LoVo (cell line): ENCODE measurements at places on chromosomes 7 and 10.

DNA sequence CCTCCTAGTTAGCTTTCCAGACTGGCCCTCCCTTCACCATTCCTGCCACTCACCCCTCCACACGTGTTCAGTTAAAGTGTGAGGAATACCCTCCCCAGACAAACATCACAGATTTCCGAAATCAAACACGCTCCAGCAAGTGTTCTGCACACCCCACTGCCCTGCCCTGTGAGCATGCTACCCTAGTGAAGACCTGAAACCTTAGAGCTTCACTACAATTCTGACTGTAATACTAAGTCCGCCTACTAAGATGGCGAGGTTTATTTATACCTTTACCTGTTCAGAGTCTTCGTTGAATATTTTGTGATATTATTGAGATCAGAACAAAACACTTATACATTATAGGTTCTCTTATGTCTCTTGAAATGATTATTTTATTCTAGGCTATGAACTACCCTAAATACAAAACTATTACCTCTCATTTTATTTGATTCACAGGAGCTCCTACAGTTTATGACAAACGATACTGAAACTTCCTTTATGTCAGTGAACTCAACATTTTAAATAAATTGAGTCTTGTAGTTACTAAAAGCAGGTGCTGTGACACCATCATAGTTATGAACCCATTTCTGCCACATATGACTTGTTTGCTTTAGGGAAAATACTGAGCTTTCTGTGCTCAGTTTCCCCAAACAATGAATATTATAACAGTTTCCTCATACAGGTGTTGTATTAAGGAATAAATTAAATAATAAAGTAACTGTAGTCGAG, 8.6 kb downstream of the SCIN start:
- no peak for DNase-seq

GRCh38 chr7:81081616-81082015, 162.8 kb upstream of the SEMA3C start:
- no peak for DNase-seq

- no peak for DNase-seq
Measured at GRCh38 chr7:22393913-22394729, 37.2 kb upstream of the RAPGEF5 start.

DNA sequence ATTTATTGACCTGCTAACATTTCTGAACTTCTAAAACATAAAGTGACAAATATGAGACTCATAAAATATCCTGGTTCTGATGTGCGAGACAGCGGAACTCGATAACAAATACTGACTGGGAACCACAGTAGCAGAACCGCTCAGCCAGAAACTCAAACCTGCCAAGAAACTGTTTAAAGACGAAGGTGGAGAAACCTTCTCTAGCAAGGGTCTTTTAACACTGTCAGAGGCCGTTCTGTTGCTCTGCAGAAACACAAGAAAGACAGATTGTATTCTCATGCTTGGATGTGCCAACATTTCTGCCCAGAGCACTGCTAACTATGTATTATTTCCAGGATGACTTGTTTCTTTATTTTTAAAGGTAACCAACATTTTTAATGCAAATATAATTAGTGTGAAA, 514.8 kb upstream of the ADARB2 start:
- no peak for DNase-seq

GRCh38 chr7:80659120-80660055, 20.9 kb downstream of the CD36 start:
- peak; percentile 68 for DNase-seq

GRCh38 chr10:102121739-102122372, 1.7 kb upstream of the LDB1 start:
- DNase-seq: no peak

- DNase-seq: no peak
Measured at GRCh38 chr10:83945982-83946718, 193.2 kb upstream of the GHITM start.

DNA sequence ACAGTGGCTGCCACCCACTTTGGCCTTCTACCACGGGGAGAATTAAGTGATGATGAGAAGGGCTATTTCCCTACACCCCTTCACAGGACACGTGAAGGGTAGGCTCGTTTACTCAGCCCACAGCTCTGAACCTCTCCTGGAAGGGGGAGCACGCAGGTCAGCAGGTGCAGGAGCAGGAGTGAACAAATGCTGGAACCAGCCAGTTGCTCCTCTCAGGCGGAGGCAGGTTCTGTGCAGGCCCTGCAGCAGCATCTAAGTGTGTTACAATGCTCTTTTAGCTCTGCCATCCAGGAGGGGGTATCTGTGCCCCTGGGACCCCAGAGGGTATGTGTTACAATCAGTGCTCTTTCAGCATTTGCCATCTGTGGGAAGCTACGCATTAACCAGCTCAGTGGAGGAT, 61.2 kb downstream of the AHR start:
- DNase-seq: no peak

- no peak for DNase-seq
Measured at GRCh38 chr10:15043674-15044073, at the start of gene OLAH. Gene OLAH (plus strand): TSS chr10:15043943. CDS start chr10:15047289, 3,346 bp downstream.

GRCh38 chr7:121002048-121002756, 13.7 kb downstream of the CPED1 start:
- DNase-seq: no peak

DNA sequence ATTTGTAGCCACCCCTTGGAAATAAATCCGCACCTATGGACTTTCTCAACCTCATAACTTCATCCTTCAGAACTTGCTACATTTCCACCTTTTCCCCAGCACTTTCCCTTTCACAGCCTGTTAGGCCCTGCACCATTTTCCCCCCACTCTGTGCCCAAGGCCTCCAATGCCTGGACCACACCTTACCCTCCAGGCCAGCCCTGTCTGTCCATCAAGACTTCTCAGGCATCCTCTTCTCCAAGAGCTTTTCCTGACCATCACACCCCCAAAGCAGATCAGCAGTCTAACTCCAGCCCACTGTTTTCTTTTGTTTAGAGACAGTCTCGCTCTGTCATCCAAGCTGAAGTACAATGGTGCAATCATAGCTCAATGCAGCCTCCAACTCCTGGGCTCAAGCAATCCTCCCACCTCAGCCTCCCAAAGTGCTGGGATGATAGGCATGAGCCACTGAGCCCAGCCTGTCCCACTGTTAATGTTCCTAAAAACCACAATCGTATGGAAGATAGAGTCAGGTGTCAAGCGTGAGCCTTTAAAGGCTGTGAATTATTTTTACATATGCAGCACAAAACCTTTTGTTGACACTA, 116.8 kb downstream of the PARD3 start:
- no peak for DNase-seq

- DNase-seq: no peak
Measured at GRCh38 chr7:92343714-92344113, 97.9 kb downstream of the ANKIB1 start.

- DNase-seq: no peak
Measured at GRCh38 chr7:110296321-110296720, 794.6 kb upstream of the LRRN3 start.

DNA sequence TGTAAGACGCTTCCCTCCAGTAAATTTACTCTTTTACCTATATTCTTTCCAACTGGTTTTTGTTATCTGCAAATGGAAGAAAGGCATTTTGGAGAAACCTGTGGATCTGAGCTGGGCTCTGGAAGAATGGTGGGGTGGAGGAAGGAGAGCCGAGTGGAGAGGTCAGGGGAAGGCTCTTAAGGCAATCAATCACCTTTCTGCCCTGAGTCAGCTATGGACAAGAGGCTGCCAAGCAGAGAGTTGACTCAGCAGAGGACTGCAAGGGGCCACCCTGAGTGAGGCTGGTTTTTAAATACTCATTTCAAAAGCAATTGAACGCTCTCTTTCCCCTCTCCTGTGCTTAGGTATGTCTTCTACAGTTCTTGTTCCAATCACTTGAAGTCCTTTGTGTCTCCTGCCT, 81.8 kb downstream of the SPAG6 start:
- no peak for DNase-seq

- no peak for DNase-seq
Measured at GRCh38 chr10:87931836-87932230, 68.4 kb downstream of the PTEN start.

DNA sequence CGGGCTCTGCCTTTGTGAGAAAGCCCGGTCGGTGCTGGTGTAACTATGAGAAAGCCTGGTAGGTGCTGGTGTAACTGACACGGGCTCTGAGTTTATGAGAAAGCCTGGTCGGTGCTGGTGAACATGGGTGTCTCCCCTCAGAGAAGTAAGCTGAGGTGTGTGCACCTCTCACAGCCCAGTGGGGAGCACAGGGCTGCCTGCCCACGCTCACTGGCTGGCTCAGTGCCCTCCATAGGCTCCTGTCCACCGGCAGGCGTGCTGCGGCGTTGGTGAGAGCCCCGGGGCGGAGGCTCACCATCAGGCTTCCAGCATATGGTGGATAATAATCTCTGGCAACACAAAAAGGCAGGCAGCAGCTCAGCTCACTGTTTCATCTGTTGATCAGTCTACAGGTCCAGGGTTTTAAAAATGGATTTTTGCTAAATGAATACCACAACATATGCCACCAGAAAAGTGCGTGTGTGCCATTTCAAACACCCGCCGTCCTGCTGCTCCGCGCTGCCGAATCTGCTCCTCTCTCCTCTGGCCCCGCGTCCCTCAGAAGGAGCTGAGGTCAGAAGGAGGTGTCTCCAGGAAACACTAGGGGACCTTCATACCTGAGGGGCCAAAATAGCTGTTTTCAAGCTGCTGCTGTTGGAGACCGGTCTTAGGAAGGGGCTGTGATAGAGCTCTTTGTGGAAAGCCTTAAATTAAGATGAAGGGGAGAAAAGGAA, 365.7 kb downstream of the DNAJB6 start:
- no peak for DNase-seq

GRCh38 chr7:38873433-38873832, 35.6 kb downstream of the VPS41 start:
- DNase-seq: no peak

DNA sequence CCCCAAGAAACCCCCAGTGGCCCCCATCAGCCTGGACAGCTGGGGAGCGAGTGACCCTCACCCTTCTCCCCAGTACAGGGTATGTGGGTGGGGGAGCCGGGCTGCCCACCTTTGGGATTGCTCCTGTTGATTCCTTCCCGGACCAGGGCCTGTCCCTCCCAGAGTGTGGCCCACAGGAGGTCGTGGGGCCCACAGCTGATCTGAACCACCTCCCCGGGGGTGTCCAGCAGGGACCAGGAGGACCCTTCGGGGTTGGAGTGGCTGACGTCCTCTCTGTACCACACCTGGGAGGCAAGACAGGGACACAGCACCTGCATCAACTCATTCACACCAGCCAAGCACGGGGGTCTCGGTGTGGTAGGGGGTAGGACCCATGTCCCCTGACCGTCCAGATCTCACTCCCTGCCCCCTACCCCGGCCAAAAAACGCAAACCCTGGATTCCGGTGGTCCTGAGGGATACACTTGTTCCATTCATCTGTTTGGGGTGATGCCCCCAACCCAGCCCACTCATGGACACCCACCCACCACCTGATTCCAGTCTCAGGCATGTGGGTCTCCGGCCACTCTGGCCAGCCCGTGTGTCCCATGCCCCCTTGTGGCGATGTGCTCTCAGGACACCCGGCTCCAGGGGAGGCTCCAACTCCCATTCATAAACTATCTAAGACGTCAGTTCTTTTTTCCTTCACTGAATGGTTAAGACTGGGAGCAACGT, 10.9 kb downstream of the TECPR1 start:
- DNase-seq: peak; percentile 38

DNA sequence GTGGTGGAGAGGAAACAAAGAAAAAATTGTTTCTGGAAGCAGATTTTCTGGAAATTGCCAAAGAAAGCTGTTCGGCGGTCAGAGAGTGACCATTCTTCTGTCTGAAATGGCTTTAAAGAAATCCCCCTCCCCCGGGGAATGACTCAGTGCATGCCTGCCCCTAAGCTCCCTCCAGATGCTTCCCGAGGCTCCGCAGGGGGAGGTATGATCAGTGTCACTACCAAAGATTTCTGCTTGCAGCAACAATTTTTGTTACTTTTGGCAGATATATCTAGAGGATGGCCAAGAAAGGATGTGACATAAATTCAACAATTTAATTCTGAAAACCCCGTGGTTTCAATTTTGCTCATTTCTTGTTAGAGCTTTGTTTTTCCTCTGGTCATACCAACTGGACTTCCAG, 163.9 kb downstream of the JCAD start:
- DNase-seq: no peak

GRCh38 chr10:18203471-18203870, 63.2 kb downstream of the CACNB2 start:
- no peak for DNase-seq

GRCh38 chr10:3579845-3580244, 205.2 kb downstream of the KLF6 start:
- DNase-seq: no peak

- DNase-seq: no peak
Measured at GRCh38 chr7:124635416-124635815, 130.2 kb downstream of the GPR37 start.

- no peak for DNase-seq
Measured at GRCh38 chr7:40694991-40695390, 560.2 kb downstream of the SUGCT start.

DNA sequence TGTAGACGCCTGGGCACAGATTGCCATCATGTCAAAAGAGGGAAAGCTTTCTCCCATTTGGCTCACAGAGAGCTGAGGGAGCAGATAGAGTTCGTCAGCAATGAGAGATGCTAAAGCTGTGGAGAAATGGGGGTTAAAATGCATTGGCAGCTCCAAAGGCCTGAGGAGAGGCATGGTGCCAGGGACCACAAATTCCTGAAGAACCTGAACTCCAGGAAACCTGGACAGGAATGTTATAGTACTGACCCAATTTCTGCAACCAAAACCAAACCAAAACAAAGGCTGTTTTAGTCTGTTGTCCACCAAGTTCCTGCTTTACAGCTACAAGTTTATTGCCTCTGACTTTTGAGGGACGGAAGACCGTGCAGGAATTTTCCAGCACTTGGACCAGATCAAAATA, 575.7 kb downstream of the REEP3 start:
- no peak for DNase-seq

DNA sequence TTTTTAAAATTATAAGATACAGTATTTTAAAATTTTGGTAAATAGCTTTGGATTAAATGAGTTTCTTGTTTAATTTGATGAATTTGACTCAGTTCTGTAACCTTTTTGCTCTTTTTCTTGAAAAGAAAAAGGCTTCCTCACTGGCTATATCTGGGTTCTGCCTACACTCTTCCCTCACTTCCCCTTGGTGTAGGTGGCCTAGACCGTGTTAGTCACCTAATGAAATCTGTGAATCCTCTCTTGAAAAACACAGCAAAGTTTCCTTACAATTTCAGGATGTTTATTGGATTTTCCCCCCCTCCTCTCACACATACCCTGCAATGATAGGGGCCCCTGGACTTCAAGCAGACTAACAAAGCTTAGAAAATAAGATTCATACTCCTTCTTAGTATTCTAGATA, 231.6 kb downstream of the ADK start:
- DNase-seq: no peak

GRCh38 chr7:132417103-132417906, 159.0 kb downstream of the PLXNA4 start:
- DNase-seq: no peak

DNA sequence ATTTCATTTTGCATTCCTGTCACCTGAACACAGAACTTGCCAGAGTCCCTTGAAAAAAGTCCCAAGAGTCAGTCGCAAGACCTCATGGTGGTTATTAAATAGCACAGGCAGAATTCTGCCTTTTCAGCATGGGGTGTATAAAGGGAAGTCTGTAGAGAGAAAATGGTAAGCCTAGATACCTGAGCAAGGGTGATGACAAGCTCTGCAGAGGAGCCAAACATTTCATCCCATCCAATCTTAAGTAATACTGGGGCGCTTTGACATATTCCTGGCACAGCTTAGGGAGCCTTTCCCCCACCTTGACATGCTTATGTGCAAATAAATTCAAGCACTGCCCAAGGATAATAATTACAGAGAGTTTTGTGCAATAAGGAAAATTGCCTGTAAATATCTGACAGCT, 213.0 kb downstream of the INHBA start:
- DNase-seq: no peak

- DNase-seq: no peak
Measured at GRCh38 chr7:137987018-137987349, 14.9 kb downstream of the CREB3L2 start.

- no peak for DNase-seq
Measured at GRCh38 chr7:70719125-70719524, 412.8 kb upstream of the GALNT17 start.
